ENCODE measurements at places on chromosomes 6 and 20. TPM values are rescaled to one million over a fixed set of nuclear protein-coding genes. Genes with fewer than 3 reads are reported as not detected.

GRCh38 chr6:121764493-121764892 is 329.0 kb downstream of the GJA1 start:
- no peak for DNase-seq
- no peak overlapping the region for H3K27ac ChIP-seq
- H3K36me3 ChIP-seq: peaks cover 9% of the 10 kb centered on the region
- no peaks in the 10 kb centered on the region for H3K27me3 ChIP-seq

- H3K27ac ChIP-seq: no peak overlapping the region
- no peaks in the 10 kb centered on the region for H3K36me3 ChIP-seq
- no peak overlapping the region for H3K4me3 ChIP-seq
- no peak for DNase-seq
Observed at GRCh38 chr6:25219216-25219916, 59.8 kb upstream of the CARMIL1 start.

- no peak overlapping the region for H3K4me3 ChIP-seq
- no peaks in the 10 kb centered on the region for H3K27me3 ChIP-seq
- H3K4me1 ChIP-seq: peaks cover 74% of the 10 kb centered on the region
- peaks cover 3% of the 10 kb centered on the region for H3K36me3 ChIP-seq
Observed at GRCh38 chr20:26163890-26164289, 467.2 kb upstream of the ZNF337 start.

DNA sequence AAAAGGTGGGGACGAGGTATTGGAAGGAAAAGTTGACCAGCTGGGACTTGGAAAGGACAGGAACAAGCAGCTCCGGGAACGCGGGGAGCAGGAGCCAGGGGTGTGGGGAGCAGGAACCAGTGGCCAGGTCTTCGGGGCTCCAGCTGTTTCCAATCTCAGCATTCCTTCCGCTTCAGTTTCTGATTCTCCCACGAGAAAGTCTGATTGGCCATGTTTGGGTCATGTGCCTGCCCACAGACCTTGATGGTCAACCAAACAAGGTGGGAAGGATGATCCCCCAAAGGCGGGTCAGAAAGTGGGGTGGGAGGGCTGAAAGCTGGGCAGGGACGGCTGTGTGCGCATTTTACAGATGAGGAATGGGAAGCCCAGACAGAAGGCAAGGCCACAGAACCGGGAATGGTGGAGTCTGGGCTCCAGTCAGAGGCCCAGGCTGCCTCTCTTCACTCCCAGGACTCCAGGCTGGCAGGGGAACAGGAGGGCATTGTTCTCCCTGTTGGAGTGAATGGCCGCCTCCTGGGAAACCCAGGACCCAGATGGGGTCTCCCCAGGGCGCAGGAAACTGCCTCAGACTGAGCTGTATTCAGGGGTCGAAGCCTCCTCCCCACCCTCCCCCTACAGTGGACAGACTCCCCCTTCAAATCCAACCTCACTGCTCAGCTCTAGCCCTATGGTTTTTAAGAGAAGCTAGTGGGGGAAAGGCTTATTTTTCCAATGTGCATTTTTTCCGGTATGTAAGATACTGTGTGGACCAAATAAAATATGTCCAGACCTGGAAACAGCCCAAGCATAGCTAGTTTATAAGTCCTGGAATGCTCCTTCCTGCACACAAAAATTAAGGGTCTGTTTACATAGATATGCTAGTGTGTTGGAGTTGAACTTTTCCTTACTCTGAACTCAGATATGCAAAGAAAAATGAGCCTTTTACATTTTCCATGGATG is 12.2 kb upstream of the PTGIS start:
- no peak for DNase-seq
- H3K27me3 ChIP-seq: no peaks in the 10 kb centered on the region
- no peak overlapping the region for H3K27ac ChIP-seq
- peaks cover 14% of the 10 kb centered on the region for H3K4me1 ChIP-seq
- peaks cover 4% of the 10 kb centered on the region for H3K36me3 ChIP-seq

- no peak overlapping the region for H3K4me3 ChIP-seq
- no peak for DNase-seq
- H3K27me3 ChIP-seq: no peaks in the 10 kb centered on the region
Observed at GRCh38 chr6:1015825-1016224, 296.1 kb upstream of the FOXQ1 start.

DNA sequence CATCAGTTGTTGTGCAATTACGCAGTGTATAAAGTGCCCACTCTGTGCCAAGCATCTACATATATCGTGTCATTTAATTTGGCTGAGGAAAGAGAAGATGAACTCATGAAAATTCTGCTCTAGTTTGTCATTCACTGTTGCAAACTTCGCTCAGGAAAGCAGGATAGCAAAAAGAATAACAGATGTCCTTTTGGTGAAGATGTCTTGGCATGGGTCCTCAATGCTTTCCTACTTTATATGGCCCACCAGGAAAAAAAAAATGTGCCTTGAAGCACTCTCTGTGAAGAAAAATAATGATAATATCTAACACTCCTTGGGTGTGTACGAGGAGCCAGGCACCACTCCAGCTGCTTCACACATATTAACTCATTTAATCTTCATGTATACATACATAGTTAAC is 5.6 kb upstream of the PHACTR1 start:
- H3K4me3 ChIP-seq: no peak overlapping the region
- DNase-seq: no peak
- H3K4me1 ChIP-seq: peaks cover 26% of the 10 kb centered on the region
- no peaks in the 10 kb centered on the region for H3K36me3 ChIP-seq

DNA sequence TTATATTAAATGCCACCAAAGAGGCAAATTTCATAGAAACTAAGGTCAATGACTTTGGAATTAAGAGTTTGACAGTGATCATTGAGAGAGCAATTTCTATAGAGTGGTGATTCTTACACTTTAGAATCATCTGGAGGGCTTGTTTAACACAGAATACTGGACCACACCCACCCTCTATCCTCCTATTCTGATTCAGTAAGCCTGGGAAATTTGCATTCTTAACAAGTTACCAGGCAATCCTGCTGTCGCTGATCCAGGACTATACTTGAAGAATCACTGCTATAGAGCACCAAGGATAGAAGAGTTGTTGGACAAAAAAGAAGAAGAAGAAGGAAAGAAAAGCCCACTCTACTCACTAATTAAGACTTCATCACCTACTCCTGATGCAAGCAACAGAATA is 21.3 kb upstream of the TBX18 start:
- no peaks in the 10 kb centered on the region for H3K36me3 ChIP-seq
- H3K27me3 ChIP-seq: peaks cover 51% of the 10 kb centered on the region
- H3K4me1 ChIP-seq: peaks cover 8% of the 10 kb centered on the region

DNA sequence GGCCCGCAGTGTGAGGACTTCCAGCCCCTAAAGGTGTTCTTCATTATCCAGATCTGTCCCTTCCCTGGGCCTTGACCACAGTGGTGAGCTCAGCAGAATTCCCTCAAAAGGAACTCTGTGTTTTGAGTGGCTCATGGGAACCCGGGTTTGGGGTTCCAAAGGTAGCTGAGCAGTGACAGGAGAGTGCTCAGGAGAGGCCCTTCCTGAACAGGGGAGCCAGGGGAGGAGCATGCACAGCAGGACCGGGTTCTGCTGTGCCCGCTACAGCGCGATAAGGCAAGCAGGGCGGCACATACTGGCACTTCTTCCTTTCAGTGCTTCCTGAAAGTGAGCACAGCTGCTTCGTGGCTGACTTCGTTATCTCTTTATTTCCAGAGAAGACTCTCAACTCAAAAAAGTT is 88.3 kb downstream of the SSR1 start:
- H3K27me3 ChIP-seq: no peaks in the 10 kb centered on the region
- no peak overlapping the region for H3K4me3 ChIP-seq
- H3K27ac ChIP-seq: peak overlapping the region; percentile 55
- peaks cover 20% of the 10 kb centered on the region for H3K4me1 ChIP-seq

GRCh38 chr20:51803148-51803854 is 980 bp upstream of the SALL4 start:
- peak overlapping the region; percentile 95 for H3K4me3 ChIP-seq
- H3K27ac ChIP-seq: peak overlapping the region; percentile 91
- no peaks in the 10 kb centered on the region for H3K27me3 ChIP-seq
- H3K4me1 ChIP-seq: peaks cover 20% of the 10 kb centered on the region

- H3K27ac ChIP-seq: peak overlapping the region; percentile 5
- peaks cover 31% of the 10 kb centered on the region for H3K36me3 ChIP-seq
- peaks cover 4% of the 10 kb centered on the region for H3K27me3 ChIP-seq
- no peak for DNase-seq
- peaks cover 28% of the 10 kb centered on the region for H3K4me1 ChIP-seq
- H3K4me3 ChIP-seq: no peak overlapping the region
Observed at GRCh38 chr6:14259594-14260152, 142.1 kb downstream of the CD83 start.

DNA sequence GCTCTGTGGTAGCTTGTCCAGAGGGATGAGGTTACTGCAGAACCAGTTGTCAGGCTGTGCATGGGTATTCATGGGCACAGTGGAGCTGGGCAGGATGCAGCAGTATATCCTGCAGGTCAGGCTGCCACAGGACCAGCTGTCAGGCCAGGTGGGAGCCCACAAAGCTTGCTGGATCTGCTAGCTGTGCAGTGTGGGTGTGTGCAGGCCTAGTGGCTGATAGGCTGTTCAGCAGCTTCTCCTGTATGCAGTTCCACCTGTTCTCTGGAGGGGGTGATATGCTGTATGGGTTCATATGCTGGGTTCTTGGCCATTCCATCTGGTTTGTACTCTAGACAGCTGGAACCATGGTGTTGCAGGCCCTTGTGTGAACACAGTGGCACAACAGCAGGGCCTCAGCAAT is 40.6 kb upstream of the TPD52L1 start:
- no peak for DNase-seq
- no peak overlapping the region for H3K4me3 ChIP-seq
- H3K36me3 ChIP-seq: peaks cover 35% of the 10 kb centered on the region
- H3K4me1 ChIP-seq: no peaks in the 10 kb centered on the region
- H3K27ac ChIP-seq: no peak overlapping the region

- H3K27ac ChIP-seq: no peak overlapping the region
- no peak overlapping the region for H3K4me3 ChIP-seq
- peaks cover 3% of the 10 kb centered on the region for H3K36me3 ChIP-seq
- peaks cover 51% of the 10 kb centered on the region for H3K4me1 ChIP-seq
- no peak for DNase-seq
Observed at GRCh38 chr6:39266375-39266774, 37.1 kb upstream of the KCNK5 start.

GRCh38 chr6:6508643-6509042 is 79.9 kb upstream of the LY86 start:
- H3K4me1 ChIP-seq: no peaks in the 10 kb centered on the region
- no peak for DNase-seq
- no peaks in the 10 kb centered on the region for H3K27me3 ChIP-seq
- H3K36me3 ChIP-seq: no peaks in the 10 kb centered on the region
- H3K4me3 ChIP-seq: no peak overlapping the region
- H3K27ac ChIP-seq: no peak overlapping the region

GRCh38 chr20:37154684-37155298 is 24.3 kb upstream of the RPN2 start:
- H3K27me3 ChIP-seq: no peaks in the 10 kb centered on the region
- no peak overlapping the region for H3K27ac ChIP-seq
- H3K4me1 ChIP-seq: no peaks in the 10 kb centered on the region
- H3K36me3 ChIP-seq: peaks cover 7% of the 10 kb centered on the region
- no peak overlapping the region for H3K4me3 ChIP-seq

DNA sequence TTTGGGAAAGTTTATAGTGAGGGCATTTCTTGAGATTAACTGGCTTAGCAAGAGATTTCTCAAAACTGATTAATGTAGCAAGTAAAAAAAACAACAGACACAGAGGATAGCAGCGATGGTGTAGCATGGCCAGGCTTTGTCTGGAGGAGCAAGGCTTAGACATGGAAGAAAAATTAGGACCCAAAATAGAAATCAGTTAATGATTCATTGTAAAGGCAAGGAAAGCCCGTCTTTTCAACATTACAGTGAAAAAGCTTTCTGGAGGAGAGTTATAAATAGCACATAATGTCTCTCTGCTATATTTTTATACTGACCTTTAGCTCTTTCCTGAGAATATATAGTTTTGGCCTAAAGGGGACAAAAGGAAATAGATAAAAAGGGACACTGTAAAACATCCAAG is 45.1 kb downstream of the FNDC1 start:
- no peak for DNase-seq
- no peaks in the 10 kb centered on the region for H3K36me3 ChIP-seq
- H3K4me1 ChIP-seq: peaks cover 7% of the 10 kb centered on the region
- no peak overlapping the region for H3K4me3 ChIP-seq
- no peaks in the 10 kb centered on the region for H3K27me3 ChIP-seq

- no peak for DNase-seq
- H3K27ac ChIP-seq: no peak overlapping the region
- peaks cover 23% of the 10 kb centered on the region for H3K36me3 ChIP-seq
- H3K4me3 ChIP-seq: no peak overlapping the region
- H3K27me3 ChIP-seq: no peaks in the 10 kb centered on the region
Observed at GRCh38 chr6:45209762-45210161, 118.4 kb upstream of the RUNX2 start.

DNA sequence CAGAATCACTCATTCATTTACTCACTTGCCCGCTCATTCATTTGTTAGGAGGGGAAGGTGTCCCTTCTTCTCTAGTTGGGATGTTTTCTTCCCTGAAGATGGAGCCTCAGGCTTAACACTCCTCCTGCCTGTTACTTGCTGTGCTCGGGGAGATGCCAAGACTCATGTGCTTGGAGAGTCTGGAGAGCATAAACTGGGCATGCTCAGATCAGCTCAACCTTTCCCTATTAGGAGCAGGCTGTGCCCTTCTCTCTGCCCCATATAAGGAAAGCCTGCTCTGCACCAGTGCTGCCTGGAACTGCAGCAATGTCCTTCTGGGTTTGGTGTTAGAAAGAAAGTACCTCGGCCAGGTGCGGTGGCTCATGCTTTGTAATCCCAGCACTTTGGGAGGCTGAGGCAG is 18.0 kb upstream of the UBE2V1 start:
- H3K4me3 ChIP-seq: no peak overlapping the region
- 0 out of 2 replicates have a peak, but pooled peaks cover 4% of the 10 kb centered on the region for H3K4me1 ChIP-seq
- no peaks in the 10 kb centered on the region for H3K27me3 ChIP-seq
- peaks cover 59% of the 10 kb centered on the region for H3K36me3 ChIP-seq

- H3K4me1 ChIP-seq: peaks cover 17% of the 10 kb centered on the region
- DNase-seq: no peak
- H3K4me3 ChIP-seq: no peak overlapping the region
- no peaks in the 10 kb centered on the region for H3K27me3 ChIP-seq
- peaks cover 5% of the 10 kb centered on the region for H3K36me3 ChIP-seq
- no peak overlapping the region for H3K27ac ChIP-seq
Observed at GRCh38 chr6:168611691-168612090, 170.7 kb downstream of the SMOC2 start.

- H3K36me3 ChIP-seq: peaks cover 16% of the 10 kb centered on the region
- no peaks in the 10 kb centered on the region for H3K27me3 ChIP-seq
- H3K4me3 ChIP-seq: no peak overlapping the region
- H3K4me1 ChIP-seq: peaks cover 16% of the 10 kb centered on the region
Observed at GRCh38 chr20:1336699-1337367, 7.9 kb upstream of the SDCBP2 start.

GRCh38 chr6:152636021-152636608 is 1.0 kb downstream of the SYNE1 start:
- H3K27ac ChIP-seq: no peak overlapping the region
- H3K4me3 ChIP-seq: peak overlapping the region; percentile 92
- H3K27me3 ChIP-seq: peaks cover 46% of the 10 kb centered on the region
- H3K36me3 ChIP-seq: no peaks in the 10 kb centered on the region

The PLG gene
- total RNA-seq: 1.4 TPM

The ESR1 gene
- total RNA-seq: 1.3 TPM

The GGTLC1 gene
- not detected for total RNA-seq

The VSX1 gene
- total RNA-seq: 0.23 TPM

The MYL9 gene
- total RNA-seq: 57.7 TPM

The PGC gene
- total RNA-seq: 0.62 TPM

The OR2B3 gene
- total RNA-seq: not detected

The UTRN gene
- total RNA-seq: 125 TPM

The ZBTB46 gene
- total RNA-seq: 18.9 TPM

Measured in WTC11 (cell line).